ENCODE measurements at places on chromosomes 4 and X.

DNA sequence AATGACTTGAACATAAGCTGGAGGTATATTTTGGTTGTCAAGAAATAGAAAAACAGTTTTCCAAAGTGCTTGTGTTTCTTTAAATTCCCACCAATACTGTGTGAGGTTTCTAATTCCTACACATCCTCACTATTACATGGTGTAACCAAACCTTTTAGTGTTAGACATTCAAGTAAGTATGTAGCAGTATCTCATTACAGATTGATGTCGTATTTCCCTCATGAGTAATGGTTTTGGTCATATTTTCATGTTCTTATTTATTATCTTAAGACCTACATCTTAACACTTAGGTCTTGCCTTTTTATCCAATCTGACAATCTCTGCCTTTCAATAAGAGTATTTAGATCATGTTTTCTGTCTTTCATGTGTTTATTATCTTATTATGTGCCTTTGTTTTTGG lies 253.7 kb upstream of the ANXA10 start:
- no peak for DNase-seq

DNA sequence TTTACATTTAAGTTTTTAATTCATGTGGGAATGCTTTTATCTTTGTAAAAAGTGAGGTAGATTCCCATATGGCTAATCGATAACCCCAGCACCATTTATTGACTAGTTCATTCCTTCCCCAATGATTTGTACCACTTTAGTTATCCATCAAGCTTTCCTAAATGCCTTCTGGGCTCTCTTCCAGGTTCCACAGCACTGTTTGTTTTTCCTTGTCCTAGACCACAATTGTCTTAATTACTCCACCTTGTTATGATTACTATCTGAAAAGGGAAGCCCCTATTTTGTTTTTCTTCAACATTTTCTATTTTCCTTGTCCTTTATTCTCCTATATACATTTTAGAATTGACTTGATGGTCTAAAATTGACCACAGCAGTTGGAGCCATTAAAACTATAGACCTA lies 48.5 kb upstream of the GPRIN3 start:
- no peak for DNase-seq

GRCh38 chr4:90189178-90189577 lies 62.0 kb downstream of the CCSER1 start:
- DNase-seq = no peak

- DNase-seq = no peak
Observed at GRCh38 chr4:45131020-45131419, 404.7 kb upstream of the GNPDA2 start.

GRCh38 chrX:15465347-15465746 lies 27.8 kb downstream of the PIR start:
- no peak for DNase-seq

GRCh38 chr4:183096276-183096965 lies 2.6 kb upstream of the WWC2 start:
- no peak for DNase-seq

All from GM04503 (cell line).